Stimulated activated naive CD8-positive, alpha-beta T cell treated with anti-CD3 and anti-CD28 coated beads, Interleukin-15, Interleukin-2, amounts not matched to agents 100 U/mL and 50 U/mL, for 24 hours (primary cell): ENCODE measurements at places on chromosomes 6 and 20.

- no peak for DNase-seq
Measured at GRCh38 chr6:143592335-143592734, 80.8 kb upstream of the FUCA2 start.

DNA sequence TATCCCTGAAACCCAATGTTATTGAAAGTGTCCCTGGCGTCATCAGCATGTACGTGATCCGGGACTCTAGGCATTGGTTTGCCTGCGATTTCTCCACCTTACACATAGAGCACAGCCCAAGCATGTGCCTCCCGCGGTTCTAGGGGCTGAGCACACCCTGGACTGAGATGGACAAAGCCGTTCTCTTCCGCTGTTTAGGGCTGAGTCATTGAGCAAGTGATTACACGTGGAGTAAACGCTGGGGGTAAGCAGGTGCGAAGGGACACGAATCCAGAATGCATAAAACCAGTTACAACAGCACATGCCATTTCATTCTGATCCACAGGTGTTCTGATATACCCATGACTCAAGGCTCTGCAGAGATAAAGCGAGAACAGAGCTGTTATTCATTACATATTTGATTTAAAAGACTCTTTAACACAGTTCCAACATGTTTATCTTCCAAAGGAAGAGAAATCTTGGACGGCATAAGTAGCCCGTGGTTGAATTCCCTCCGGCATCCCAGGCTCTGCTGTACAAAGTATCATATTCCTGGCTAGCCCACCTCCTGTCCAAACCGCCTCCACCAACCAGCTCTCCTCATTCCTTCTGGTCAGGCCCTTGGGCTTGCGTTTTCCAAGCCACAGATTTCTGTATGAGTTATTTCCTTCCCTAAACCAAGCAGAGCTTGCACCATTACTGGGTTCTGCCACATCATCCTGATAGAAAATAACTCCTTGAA, 36.1 kb upstream of the THBS2 start:
- DNase-seq, result no peak

DNA sequence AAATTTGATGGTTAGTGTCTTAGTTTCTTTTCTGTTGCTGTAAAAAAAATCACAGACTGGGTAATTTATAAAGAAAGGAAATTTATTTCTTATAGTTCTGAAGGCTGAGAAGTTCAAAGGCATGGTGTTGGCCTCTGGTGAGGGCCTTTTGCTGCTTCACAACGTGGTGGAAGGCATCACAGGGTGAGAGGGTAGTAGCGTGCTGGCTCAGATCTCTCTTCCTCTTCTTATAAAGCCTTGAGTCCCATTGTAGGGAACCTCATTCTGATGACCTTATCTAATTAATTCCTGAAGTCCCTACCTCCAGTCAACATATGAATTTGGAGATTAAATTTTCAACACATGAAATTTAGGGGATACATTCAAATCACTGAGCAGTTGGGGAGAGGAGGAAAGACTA, 62.0 kb downstream of the ARID1B start:
- DNase-seq, result no peak

DNA sequence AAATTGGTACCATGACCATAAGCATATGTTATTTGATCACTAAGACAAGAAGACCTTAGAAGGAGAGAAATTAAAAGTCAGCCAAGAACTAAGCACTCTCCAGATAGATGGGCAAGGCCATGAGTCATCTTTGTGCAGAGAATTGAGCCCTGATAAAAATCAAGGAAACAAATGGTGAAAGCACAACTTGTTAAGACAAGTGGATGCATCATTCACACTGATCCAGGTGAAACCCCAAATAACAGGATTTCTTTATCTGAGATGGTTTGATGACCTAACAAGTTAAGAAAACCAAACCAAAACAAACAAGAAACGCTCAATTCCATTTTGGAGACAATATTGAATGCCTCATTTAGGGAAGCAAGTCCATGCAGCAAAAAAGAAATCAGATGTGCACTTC, 121.6 kb downstream of the ADAT2 start:
- no peak for DNase-seq

- DNase-seq, result no peak
Measured at GRCh38 chr6:63496361-63496804, 75.9 kb upstream of the LOC128125822 start.

DNA sequence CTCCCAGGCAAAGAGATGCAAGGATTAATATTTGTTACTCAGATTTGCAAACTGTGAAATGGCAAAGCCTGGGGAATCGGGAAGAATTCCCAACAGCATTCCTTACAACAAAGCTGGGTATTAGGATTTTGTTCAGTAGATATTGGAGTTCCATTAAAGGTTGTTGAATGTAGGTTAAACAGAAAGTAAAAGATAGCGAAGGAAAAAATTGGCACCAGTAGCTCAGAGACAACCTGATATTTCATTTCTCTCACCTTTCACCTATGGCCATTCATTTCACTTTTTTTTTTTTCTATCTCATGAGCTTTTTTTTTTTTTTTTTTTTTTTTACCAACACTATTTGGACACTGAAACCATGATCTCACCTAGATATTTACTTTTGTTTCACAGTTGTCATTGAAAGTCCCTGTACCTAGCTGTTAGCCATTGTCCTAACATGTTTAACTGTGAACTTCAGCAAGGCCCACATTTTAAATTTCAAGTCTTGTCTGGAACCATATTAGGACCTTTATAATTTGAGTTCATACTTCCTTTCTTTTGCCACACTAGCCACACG, 552.5 kb downstream of the HAO1 start:
- DNase-seq, result no peak

- peak; percentile 58 for DNase-seq
Measured at GRCh38 chr6:142819603-142820337, 125.2 kb downstream of the HIVEP2 start.

- DNase-seq, result no peak
Measured at GRCh38 chr20:33668466-33669155, 1.9 kb downstream of the ACTL10 start.

GRCh38 chr20:41154436-41155176, 17.3 kb downstream of the PLCG1 start:
- DNase-seq, result no peak

- DNase-seq, result peak; percentile 4
Measured at GRCh38 chr6:133241901-133242636, 912 bp downstream of the EYA4 start.

GRCh38 chr20:35039846-35040489, 52.6 kb downstream of the TRPC4AP start:
- no peak for DNase-seq

DNA sequence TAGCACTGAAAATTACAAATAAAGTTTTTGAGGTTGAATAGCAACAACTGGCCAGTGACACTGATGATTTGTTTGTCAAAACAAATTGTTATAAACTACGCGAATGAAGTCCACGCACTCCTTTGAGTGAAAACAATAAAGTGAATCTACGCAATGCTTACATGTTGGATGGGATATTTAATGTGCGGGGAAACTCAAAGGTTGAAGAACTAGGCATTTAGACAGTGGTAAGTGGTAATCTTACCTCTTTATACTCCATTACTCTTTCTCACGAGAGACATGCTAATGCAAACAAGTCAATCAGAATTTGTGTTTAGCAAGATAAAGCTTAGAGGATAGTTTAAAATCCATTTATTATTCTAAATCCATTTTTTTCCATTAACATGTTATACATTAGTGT, 606.4 kb downstream of the KHDRBS2 start:
- DNase-seq, result no peak

- DNase-seq, result peak; percentile 81
Measured at GRCh38 chr20:33299111-33299603, 16.1 kb downstream of the BPIFB1 start.

GRCh38 chr6:466564-466963, 75.0 kb downstream of the IRF4 start:
- no peak for DNase-seq

DNA sequence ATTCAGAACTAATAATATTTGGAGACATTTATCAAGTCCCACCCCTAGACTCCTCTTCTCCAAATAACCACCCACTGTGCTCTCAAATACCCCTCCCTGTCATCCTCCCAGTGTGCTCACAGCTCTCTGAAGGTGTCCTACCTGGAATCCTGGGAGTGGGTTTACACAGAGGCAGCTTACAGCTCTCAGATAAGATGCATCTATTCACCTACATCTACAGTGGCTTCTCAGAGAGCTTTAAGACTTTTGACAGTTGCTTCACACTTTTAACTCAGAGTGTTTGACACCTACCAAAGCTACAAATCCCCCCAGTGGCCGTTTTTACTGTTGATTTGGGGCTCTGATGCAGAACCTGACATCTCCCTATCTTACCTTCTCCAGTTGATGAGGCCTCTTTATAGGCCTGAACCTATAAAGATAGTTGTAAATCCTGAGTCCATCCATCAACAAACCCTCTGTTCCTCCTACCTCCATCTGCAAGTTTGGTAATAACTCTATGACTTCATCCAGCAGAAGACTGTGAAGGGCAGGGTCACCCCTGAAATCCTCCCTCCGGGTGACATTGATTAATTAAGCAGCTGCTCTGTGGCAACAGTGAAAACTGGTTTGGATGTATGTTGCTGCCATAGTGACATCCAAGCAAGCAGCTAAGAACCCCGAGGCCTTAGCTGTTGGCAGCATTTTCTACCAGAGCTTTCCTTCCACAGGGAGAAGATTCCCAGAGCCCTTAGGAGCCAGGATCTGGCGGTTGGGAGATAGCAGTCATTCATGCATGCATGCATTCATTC, 226.1 kb upstream of the RREB1 start:
- DNase-seq, result no peak

GRCh38 chr6:72559555-72559954, 62.3 kb upstream of the KCNQ5 start:
- no peak for DNase-seq

- no peak for DNase-seq
Measured at GRCh38 chr6:166449641-166450040, 66.9 kb upstream of the MPC1 start.

- no peak for DNase-seq
Measured at GRCh38 chr6:167799033-167799821, 27.5 kb upstream of the AFDN start.

DNA sequence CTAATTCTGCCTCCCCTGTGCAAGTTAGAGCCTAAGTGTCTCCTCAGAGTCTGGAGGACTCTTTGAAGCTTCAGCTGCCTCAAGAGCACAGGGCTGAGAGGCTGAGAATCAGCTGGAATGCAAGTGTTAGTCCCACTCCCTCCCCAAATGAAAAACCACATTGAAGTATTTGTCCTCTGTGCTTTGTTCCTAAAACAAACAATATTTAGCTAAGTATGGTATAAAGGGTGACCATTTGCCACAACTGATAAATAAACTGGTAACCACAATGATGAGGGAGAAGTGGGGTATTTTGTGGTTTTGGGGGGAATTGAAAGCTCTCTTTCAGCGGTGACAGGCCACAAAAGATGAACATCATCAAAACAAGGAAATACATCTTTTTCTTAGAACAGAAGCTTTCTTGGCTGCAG, 91.7 kb upstream of the HDDC2 start:
- no peak for DNase-seq

GRCh38 chr20:48862279-48862678, 34.5 kb upstream of the PREX1 start:
- no peak for DNase-seq

DNA sequence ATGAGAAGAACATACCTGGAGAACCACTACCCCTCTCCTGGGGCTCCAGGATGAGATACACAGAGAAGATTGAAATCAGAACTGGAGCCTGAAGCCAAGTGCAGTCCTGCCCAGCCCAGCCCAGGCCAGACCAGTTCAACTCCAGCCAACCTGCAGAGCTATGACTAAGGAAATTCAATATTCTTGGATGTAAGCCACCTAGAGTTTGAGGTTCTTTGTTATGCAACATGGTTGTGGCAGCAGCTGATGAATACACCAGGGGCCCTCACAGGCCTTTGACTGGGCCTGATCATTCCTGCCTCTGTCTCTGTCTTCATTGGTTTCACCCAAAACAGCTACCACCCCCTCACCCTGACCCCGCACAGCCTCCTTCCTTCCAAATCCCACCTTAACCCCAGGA, 167.8 kb downstream of the LRFN2 start:
- DNase-seq, result no peak

DNA sequence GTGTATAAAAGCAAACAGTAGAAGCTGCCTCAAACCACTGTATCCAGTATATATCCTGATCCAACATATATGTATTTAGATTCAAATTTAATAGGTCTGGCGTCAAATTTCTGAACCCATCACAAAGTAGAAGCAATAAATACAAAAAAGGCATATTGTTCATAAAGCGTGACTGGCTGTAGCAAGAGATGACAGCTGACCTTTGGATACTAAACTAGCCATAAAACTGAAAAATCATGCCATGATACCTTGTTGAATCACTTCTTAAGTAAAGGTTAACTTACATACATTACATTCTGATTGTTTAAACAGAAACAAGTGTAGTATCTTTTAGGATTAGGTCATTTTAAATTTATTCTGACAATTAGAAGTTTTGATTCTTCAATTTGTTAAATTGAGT, 372.0 kb upstream of the FLRT3 start:
- no peak for DNase-seq

DNA sequence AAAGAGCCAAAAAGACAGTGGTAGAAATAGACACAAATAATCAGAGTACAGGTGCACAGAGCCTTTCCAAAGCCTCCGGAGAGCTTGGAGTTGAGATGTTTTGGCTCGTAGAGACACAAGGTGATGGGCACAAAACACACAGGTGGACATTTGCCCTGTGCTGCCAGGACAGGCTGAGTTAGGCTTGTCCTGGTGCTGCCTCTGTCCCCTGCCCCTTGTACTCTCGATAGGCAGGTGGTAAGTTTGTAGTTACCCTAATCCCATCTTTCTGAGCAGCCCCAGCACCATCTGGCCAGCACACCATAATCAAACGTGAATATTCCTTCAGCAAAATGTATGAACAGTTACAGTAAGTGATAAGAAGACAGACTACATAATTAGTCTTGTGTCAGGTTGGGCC, 95.5 kb downstream of the FOXC1 start:
- DNase-seq, result no peak

DNA sequence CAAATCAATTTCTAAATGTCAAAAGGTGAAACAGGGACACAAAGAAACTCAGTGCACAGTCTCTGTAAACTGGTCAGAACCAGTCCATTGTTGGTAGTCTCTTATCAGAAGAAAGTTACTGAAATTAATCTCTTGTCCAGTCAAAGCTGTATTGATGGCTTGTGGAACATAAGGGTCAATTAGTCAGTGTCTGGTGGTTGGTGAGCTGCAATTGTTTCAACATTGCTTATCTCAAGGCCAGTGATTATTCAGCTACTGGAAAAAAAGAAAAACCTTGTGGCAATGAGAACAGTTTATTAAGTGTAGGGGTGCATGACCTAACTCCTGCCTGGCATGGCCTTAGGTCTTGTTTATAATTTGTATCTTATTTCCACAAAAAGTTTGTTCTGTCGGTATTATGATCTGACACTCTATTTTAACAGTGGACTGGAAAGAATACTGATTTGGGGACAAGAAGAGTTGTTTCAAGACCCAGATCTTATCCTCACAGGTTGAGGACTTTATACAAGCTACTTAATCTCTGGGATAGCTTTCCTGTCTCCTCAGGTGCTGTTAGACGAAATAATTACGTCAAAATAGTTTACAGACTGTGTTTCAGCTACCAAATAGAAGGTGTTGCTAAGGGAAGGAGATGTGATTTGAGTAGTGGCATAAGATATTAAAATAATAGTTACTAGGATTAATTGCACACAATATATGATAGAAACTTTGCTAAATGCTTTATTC, 520.0 kb upstream of the IRAK1BP1 start:
- DNase-seq, result no peak

- no peak for DNase-seq
Measured at GRCh38 chr6:154512201-154512600, 1.7 kb upstream of the CNKSR3 start.

- DNase-seq, result no peak
Measured at GRCh38 chr6:95286874-95287273, 290.5 kb upstream of the MANEA start.

- DNase-seq, result no peak
Measured at GRCh38 chr6:163179721-163180120, 234.8 kb upstream of the QKI start.
